Activated T-cell treated with anti-CD3 and anti-CD28 coated beads, Interleukin-2, amount 50 U/mL, for 72 hours (primary cell): ENCODE measurements at places on chromosomes 4 and X. TPM values are rescaled to one million over a fixed set of nuclear protein-coding genes. Genes with fewer than 3 reads are reported as not detected.

GC gene
- total RNA-seq: not detected

SUPT20HL2 gene
- total RNA-seq: not detected

NFKB1 gene
- 151 TPM for total RNA-seq

POU3F4 gene
- total RNA-seq: not detected

TKTL2 gene
- not detected for total RNA-seq

TRAPPC2 gene
- total RNA-seq: 21.8 TPM

MAGEB4 gene
- total RNA-seq: not detected

TCEAL5 gene
- not detected for total RNA-seq

GAGE12F gene
- not detected for total RNA-seq

TIGD4 gene
- total RNA-seq: 0.43 TPM

CXCL1 gene
- not detected for total RNA-seq

NSUN7 gene
- total RNA-seq: 6.7 TPM

CXorf38 gene
- 33.3 TPM for total RNA-seq
